ENCODE measurements at places on chromosomes 3 and 15.

DNA sequence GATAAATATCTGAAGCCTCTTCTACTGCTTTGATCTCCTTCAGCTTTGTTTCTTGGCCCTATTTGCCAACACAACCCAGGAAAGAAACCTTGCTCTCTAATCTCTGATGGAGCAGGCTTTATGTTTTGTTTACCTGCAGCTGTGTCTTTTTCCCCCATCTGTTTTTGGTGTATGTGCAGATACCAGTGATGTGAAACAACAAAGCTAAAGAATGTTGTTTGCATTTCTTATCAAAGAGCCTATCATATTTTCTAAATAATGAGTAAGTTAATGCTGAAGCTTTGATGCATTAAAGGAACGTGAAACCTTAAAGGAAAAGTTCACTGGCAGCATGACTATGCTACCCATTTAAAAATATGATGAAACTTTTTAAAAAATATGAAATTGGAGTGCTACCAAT is 238.4 kb downstream of the NEK10 start:
- DNase-seq = no peak

GRCh38 chr15:55360256-55360655 is 41.2 kb downstream of the PIGB start:
- no peak for DNase-seq

DNA sequence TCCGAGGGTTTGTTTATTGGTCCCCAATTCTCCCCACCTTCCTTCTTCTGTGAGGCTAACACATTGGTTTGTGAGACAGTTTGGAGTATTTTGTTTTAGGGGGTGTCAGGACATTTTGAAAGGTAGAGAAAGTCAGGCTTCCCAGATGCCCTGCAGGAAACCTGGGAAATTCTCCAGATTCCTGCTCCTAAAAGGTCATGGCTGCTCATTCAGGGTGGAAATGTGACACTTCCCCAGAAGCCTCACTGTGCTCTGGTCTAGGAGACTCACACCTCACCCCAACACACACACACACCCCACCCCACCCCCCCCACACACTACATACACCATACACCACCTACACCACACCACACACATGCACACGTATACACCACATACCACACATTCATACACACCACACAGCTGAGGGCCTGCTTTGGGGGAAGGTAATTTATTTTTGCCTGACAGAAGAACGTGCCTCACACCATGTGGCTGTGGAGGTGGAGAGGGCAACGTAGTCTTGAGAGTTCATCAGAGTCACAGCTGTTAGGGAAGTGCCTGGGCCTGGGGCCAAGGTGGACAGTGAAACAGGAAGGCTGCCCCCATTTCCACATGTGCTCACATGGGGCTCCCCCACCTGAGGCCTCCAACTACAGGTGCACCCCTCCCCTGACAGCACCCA is 40.4 kb upstream of the LIMD1 start:
- DNase-seq = no peak

- no peak for DNase-seq
Observed at GRCh38 chr3:55691141-55691540, 204.0 kb upstream of the WNT5A start.

GRCh38 chr15:94130504-94130903 is 100.9 kb upstream of the MCTP2 start:
- no peak for DNase-seq

DNA sequence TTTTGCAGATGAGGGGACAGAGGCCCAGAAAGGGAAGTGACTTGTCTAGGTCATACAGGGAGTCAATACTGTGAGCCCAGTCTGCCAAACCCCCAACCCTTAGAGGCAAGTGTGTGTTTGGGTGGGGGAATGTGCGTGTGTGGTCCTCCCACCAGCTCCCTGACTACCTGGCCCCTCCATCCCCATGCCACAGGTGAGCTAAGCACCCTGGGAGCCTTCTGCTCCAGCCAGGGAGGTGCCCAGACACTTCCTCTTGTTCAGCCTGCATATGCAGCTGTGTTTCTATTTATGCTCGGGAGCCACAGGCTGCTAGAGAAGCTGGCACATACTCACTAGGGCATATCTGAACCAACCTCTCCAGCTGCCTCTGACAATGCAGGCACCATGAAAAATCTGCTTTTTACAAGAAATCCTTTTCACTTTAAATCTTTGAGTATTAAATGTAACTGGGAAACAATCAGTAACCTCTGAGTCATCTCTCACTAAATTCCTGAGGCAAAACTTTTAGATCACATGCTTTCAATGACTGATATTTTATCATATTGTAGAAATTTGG is 20.7 kb downstream of the TBC1D2B start:
- DNase-seq = no peak

GRCh38 chr3:12891985-12892839 is 50.8 kb upstream of the RPL32 start:
- peak; percentile 80 for DNase-seq

DNA sequence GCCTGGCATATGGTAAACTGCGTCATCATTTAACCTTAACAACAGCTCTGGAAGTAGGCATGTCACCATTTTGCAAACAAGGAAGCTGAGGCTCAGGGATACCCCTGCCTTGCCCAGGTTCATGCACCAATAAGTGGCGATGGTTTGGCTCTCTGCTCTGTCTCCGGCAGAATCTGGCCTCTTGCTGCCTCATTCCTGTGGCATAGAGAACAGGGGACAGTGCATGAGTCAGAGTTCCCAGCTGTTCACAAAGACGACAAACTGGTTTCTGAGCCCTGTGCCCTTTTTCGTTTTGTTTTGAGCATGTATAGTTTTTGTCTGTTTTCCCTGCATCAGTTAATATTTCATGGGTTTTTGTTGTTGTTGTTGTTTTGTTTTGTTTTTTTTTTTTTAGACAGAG is 236.8 kb downstream of the OPA1 start:
- no peak for DNase-seq

- no peak for DNase-seq
Observed at GRCh38 chr3:187916072-187916471, 170.8 kb upstream of the BCL6 start.

GRCh38 chr3:186236357-186237020 is 125.5 kb downstream of the DGKG start:
- no peak for DNase-seq

GRCh38 chr15:74311734-74312444 is 55.6 kb downstream of the CYP11A1 start:
- peak; percentile 70 for DNase-seq

DNA sequence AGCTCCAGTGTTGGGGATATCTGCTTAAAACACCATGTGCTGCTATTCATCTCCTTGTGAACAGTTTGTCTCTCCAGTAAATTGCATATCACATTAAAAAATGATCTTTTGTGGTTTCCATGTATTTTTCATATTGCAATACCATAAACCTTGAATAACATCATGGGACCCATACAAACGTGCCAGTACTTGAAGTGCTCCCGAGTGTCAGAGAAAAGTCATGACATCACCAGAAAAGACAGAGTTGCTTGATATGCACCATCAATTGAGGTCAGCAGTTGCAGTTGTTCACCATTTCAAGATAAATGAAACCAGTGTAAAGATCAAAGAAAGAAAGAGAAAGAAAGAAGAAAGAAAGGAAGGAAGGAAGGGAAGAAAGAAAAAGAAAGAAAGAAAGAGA is 278.6 kb downstream of the ZNF621 start:
- no peak for DNase-seq

GRCh38 chr3:4745235-4745610 is 234.0 kb upstream of the BHLHE40 start:
- no peak for DNase-seq

GRCh38 chr3:195537995-195538394 is 5.1 kb downstream of the PPP1R2 start:
- no peak for DNase-seq

DNA sequence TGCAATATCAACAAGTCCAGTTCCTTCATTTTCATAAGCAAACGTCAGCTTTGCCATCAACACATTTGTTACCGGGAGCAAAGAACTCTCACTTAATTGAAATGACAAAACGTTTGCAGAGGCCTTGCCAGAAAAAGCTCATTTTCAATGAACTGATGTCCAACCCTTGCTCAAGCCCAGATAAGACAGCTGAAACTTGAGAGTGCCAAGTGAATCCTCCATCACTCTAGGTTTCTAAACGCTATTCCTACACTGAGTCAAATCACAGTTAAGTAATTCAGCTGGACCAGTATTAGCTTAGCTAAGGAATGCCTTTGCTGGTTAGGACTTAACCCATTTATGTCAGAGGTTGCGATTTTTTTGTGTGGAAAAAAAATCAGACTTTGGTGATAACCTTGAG is 11.5 kb downstream of the CHSY1 start:
- DNase-seq = no peak

- DNase-seq = no peak
Observed at GRCh38 chr3:188283347-188283746, 129.4 kb downstream of the LPP start.

DNA sequence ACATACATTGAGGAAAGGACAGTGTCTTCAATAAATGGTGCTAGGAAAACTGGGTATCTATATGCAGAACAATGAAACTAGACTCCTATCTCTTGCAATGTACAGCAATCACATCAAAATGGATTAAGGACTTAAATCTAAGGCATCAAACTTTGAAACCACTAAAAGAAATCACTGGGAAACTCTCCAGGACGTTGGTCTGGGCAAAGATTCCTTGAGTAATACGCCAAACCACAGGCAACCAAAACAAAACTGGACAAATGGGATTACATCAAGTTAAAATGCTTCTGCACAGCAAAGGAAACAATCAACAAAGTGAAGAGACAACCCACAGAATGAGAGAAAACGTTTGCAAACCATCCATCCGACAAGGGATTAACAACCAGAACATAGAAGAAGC is 14.5 kb downstream of the LAMP3 start:
- DNase-seq = no peak

GRCh38 chr3:156862338-156862737 is 36.2 kb downstream of the LEKR1 start:
- DNase-seq = no peak

- no peak for DNase-seq
Observed at GRCh38 chr15:38868326-38869114, 303.9 kb upstream of the RASGRP1 start.

DNA sequence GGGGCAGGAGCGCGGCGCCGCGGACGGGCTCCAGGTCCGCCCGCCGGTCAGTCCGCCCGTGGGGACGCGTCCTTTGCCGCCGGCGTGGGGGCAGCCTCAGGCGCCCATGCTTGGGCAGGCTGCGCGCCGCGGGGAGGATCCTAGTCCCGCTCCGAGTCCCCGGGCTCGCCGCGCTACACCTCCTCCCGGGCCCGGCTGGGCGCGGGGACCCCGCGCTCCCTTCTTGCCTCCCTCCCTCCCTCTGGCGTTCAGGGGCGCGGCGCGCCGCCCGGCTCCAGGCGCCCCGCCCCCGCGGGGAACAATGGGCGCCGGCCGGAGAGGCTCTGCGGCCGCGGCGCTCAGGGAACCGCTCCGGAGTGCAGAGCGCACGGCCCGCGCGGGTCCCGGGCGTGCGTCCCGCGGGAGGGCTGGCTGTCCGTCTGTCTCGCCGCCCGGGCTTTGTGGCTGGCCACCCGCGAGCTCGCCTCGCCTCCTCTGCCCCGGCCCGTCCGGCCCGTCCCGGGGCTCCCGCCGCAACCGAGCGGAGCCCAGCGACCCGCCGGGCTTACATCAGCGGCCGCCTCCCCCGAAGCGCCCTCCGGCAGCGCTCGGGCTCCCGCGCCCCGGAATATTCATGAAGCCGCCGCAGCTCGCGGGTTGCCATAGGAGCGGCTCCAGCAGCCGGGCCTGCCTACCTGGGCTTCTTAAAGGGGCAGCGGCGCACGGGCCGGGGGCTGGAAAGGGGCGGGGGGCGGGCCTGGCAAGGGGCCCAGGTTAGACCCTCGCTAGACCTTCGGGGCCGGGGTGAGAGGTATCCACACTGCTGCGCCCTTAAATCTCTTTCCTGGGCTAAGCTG is at the start of gene HCN4:
TSS of gene HCN4 (minus strand) at position 658 of the 836 bp plus-strand sequence. CDS start 688 bp downstream, outside the sequence.
- DNase-seq = peak; percentile 81

GRCh38 chr15:58214591-58215340 is 76.6 kb downstream of the AQP9 start:
- DNase-seq = no peak

- no peak for DNase-seq
Observed at GRCh38 chr3:135023996-135024658, 229.1 kb downstream of the EPHB1 start.

DNA sequence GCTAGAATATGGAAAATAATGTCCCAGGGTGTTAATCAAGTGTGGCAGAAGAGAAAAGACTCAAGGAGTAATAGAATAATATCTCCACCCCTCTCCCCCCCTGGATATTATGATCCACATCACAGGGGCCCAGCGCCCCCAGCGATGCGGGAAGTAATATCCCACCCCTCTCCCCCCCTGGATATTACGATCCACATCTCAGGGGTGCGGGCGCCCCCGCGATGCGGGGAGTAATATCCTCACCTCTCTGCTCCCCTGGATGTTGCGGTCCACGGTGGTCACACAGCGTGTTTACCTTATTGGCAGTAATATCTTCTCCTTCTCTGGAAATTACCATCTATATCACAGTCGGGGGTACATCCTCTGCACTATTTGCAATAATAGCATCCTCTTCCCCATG is 97.1 kb upstream of the OSBPL11 start:
- DNase-seq = no peak

GRCh38 chr15:74200871-74201419 is 1.6 kb downstream of the STRA6 start:
- peak; percentile 56 for DNase-seq

GRCh38 chr15:38826880-38827279 is 262.3 kb upstream of the RASGRP1 start:
- DNase-seq = no peak

GRCh38 chr3:50365080-50365841 is 5.9 kb upstream of the TMEM115 start:
- peak; percentile 90 for DNase-seq

GRCh38 chr15:41983621-41984571 is 11.5 kb upstream of the EHD4 start:
- DNase-seq = no peak

- peak; percentile 25 for DNase-seq
Observed at GRCh38 chr3:101381809-101382208, 61.4 kb upstream of the IMPG2 start.

DNA sequence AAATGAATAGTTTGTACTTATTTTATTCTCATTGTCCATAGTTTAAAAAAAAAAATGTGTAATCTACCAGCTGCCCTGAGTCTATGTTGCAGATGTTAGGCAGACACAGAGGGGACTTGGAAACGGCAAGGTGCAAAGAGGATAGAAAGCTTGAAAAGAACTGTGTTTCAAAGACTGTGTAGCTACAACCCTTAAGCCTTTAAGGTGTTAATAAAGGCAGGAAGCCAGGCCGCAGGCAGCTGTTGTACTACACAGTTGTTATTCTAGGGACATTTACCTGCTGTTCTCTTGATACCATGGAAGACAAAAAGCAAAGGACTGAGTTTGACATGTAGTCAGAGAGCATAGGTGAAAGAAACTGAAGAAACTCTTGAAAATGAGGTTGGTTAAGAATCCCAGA is 440.0 kb downstream of the TUSC7 start:
- DNase-seq = no peak

GRCh38 chr3:9946112-9947024 is 5.8 kb downstream of the PRRT3 start:
- peak; percentile 89 for DNase-seq

- DNase-seq = no peak
Observed at GRCh38 chr15:32838820-32839219, 121.0 kb downstream of the GREM1 start.

- no peak for DNase-seq
Observed at GRCh38 chr15:67389975-67390374, 131.0 kb upstream of the C15orf61 start.

Data from SK-N-SH (cell line).